Stimulated activated CD4-positive, alpha-beta T cell treated with anti-CD3 and anti-CD28 coated beads, Interleukin-12 subunit alpha, Interleukin-12 subunit beta, amount 100 ng/mL, for 48 hours (primary cell): ENCODE measurements at places on chromosomes 1 and 21.

DNA sequence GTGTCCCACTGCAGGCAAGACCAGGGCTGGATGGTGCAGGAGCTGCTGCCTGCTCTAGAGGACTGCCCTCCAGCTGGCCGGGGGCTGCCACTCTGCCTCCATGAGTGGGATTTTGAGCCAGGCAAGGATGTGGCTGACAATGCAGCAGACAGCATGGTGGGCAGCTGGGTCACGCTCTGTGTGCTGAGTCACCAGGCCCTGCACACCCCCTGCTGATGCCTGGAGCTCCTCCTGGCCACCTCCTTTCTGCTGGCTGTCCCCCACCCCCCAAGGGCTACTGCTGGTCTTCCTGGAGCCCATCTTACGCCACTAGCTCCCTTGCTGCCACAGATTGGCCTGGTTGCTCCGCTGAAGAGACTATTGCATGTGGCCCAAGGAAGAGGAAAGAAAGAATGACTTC lies 3.9 kb upstream of the ZSCAN20 start:
- no peak for DNase-seq

- DNase-seq, result no peak
Measured at GRCh38 chr21:14469641-14470040, 76.5 kb downstream of the SAMSN1 start.

DNA sequence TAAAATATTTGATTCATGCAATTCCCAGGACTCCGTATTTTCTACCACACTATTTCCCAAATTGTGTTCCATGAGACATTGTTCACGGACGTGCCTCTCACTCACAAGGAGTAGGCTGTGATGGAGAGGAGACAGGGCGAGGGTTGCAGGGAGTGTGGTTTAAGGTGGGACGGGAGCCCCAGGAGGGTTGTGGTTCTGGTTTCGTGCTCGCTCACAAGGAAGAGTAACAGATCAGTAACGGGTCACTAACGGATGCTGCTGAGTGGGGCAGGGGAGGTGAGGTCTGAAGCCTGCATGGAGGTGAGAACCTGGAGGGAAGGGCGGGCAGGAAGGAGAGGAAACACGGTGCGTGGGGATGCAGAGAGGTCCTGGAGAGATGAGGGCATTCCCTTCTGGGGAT lies 28.8 kb downstream of the TFF3 start:
- DNase-seq, result no peak

DNA sequence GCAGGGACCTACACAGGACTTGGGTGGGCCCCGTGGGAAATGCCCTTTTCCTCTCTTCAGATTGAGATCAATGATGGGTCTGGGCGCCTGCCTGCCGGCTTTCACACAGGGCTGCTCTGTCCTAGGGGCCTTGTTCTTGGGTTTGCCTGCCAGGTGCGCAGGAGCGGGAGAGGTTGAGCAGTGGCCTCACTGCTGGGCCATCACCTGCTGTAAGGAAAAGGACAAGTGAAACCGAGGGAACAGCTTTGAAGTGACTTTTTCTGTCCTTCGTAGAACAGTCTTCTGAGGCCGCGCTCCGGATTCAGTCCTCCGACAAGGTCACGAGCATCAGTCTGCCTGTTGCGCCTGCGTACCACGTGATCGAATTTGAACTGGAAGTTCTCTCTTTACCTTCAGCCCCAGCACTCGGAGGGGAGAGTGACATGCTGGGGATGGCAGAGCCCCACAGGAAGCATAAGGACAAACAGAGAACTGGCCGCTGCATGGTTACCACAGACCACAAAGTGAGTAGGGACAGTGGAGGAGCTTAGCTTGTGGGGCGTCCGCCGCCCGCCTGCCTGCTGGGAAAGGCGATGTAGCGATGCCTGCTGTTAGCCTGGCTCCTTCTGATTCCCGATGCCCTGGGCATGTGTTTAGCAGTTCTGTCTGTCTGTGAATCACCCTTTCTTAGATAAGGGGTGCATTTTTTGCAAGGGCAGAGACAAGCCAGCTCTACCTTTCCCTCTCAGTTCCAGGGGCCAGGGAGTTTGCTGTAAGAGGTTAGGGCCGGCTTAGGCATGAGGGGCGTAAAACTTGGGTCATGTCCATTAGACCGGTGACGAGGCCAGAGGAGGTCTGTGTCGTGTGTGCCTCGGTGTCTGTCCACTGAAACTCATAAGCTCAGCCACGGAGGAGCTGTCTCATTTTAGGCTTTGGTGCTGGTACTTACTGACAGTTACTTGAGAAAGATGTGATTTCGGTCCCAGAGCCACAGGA lies 19.5 kb upstream of the PWP2 start:
- no peak for DNase-seq

DNA sequence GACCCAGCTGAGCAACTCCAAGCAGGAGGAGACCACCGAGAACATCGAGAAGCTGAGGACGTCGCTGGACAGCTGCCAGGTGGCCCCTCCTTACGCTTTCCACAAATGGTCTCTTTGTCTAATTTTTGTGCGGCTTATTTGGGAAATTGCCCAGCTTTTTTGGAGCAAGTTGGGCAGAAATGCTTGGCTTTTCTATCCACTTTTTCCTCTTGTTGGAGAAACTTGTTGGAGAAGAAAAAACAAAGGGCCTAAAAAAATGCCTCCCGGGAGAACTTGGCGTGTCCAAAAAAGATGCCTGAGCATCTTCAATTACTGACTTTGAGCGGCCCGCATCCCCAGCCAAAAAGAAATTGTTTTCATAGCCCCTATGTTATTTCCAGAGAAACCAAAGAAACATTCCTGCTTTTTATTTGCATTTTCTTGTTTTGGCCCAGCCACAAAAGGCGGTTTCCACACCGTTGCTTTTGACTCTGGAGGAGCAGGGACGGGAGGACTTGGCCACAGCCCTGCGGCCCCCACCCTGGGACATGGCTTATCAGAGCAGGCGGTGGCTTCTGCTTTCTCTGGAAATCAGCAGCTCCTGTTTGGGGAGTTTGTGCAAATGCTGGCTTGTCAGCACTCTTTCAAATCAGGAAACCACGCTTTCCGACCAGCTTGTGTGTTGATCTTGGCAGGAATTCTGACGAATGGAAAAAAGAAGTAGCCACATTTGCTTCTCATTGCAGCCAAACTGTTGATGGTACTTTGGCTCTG lies 81.2 kb upstream of the EFHD2 start:
- DNase-seq, result no peak

- no peak for DNase-seq
Measured at GRCh38 chr1:214670098-214670497, 67.1 kb downstream of the CENPF start.

GRCh38 chr1:212254853-212255363 lies 30.3 kb upstream of the PPP2R5A start:
- no peak for DNase-seq

- DNase-seq, result no peak
Measured at GRCh38 chr21:40270047-40270446, 402.8 kb downstream of the PCP4 start.

DNA sequence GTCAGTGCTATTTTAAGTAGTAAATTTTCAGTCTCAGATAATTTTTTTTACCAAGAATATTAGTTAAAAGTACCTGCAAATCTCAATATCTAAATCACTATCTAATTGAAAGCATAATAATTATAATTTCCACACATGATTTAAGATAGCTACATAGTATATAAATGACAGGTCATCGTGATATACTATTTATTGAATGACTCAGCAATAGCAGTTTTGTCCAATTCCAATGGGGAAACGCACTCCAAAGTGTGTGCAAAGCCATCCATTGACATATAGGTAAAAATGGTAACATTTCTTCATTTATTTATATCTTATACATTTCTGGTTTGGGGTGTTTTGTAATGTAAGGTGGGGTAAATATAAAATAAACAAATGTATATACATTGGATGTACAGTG lies 19.5 kb downstream of the ADGRL4 start:
- no peak for DNase-seq

- DNase-seq, result no peak
Measured at GRCh38 chr1:45908611-45909140, 105.3 kb downstream of the MAST2 start.

GRCh38 chr1:15151377-15151806 lies 2.2 kb upstream of the TMEM51 start:
- DNase-seq, result no peak

- DNase-seq, result no peak
Measured at GRCh38 chr1:48219803-48220202, 2.7 kb upstream of the SLC5A9 start.

- no peak for DNase-seq
Measured at GRCh38 chr1:10663678-10664035, 132.8 kb downstream of the CASZ1 start.

GRCh38 chr1:12549460-12550349 lies 68.3 kb downstream of the DHRS3 start:
- DNase-seq, result no peak

DNA sequence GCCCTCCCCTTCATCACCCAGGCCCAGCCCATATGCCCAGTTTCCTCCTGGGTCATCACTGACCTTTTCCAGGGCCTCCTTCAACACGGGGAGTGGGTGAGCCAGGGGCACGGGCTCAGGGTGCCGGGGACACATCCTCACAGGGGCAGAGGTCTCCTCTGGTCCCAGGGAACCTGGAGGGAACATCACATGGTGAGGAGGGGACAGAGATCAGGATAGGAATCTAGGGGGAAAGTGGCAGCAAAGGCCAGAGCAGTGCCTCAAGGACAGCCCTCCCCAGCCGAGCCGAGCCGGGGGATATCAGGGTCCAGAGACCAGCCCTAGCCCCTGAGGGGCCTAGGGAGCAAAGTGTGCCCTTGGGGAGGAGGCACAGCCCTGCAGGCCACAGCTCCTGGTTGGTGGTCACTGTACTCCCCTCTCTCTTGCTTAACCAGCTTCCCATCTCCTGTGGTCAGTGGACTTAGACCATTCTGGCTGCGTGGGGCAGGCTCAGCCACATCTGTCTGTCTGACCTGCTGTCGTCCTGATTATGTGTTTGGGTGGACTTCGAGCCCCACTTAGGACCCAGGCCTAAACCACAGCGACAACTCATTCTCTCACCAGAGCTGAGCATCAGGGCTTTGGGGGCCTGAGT lies 9.5 kb downstream of the LACTBL1 start:
- DNase-seq, result no peak

DNA sequence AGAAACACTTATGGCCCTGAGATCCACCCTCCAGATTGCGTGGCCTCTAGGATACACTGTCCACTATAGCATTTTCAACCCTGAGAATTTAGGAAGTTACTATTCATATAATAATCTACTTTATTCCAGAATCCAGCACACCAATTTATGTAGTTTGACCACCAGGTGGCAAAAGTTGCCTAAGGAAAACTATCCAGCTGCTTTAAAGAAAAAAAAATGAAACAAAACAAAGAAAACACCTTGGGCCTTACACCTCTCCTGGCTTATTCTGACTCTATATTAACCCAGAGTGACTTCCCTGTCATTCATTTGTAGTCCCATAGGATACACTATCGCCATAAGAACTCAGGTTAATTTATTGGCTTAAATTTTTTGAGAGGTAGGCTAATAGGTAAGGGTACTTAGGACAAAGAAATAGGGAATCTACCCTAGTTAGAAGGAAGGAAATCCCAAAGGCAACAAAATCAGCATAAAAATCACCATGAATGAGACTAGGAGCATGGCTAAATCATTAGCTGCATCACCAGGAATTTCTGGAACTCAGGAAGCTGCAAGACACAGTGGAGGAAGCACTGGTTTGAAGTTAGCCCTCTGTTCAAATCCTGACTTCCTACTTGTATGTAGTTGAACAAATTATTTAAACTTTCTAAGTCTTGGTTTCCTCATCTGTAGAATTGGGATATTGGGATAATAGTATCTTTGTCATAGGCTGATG lies 107.5 kb downstream of the SPAG17 start:
- no peak for DNase-seq

DNA sequence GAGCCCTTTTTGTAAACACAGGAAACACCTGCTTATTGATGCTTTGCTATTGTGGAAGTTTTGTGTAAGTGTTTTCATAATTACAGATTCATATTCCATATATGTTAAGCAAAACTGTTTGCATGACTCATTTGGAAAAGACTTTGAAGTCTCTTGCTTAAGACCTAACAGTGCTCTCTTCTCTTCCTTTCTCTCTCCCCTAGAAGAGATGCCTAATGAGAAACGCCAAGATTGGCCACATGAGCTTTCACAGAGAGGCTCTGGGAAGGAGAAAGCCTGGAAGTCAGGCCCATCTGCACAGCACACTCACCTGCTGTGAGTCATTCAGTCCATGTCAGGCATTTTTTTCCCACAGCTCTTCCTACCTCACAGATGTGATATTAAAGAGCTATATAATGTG lies 101.6 kb upstream of the PALMD start:
- no peak for DNase-seq

- peak; percentile 82 for DNase-seq
Measured at GRCh38 chr1:234842726-234843641, 233.0 kb upstream of the IRF2BP2 start.

DNA sequence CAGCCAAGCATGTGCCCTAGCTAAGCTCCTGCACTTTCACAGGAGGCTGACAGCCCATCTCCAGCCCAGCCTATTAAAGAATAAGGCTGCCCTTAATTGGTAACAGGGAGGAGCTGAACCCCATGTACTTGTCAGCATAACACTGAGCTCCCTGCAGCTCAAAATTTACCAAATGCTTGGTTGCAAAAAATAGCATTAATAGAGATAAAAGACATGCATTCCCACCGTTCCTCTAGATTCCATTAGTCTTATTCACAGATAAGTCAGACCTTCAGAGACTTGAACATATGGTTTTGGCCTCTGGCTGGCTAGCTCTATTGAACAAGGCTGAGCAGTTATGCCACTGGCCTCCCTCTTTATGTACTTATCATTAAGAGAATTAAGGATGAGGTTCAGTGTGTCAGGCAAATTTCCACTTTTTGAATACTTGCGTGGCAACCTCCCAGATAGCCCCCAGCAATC lies 29.2 kb downstream of the OLFML3 start:
- no peak for DNase-seq

DNA sequence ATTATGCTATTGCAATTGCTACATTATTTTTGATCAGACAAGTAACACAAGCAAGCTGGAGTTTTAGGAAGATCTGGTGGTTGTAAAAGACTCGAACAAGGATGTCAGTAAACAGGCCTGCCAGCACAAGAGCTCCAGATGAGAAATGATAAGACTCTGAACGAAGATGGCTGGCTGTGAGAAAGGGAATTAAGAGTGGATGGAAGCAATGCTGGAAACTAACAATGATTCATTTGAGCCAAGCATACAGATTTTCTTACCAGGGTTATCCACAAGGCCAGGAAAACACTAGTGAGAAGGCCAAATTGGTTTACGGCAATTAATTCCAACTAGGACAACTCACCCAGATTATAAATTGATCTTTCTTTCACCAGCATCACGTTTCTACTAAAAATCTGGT lies 54.2 kb downstream of the NRIP1 start:
- no peak for DNase-seq

DNA sequence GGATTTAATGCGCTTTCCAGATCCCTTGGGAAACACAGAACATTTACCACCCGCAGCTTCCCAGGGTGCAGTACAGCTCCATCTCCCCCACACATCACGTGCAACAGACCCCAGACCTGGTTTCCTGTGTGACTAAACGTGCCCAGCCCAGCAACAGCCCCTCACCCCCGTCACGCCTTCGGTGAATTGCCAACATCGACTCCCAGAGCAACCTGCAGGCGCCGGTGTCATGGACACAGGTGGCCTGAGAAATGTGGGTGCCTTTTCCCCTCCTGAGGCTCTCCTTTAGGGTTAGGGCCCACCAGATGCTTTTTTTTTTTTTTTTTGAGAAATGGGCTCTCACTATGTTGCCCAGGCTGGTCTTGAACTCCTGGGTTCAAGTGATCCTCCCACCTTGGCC lies 24.2 kb upstream of the SUMO3 start:
- no peak for DNase-seq
